CD8-positive, alpha-beta memory T cell (primary cell): ENCODE measurements at places on chromosomes 1 and 21.

GRCh38 chr1:228013131-228013934 is 6.5 kb downstream of the WNT3A start:
- no peak for DNase-seq

DNA sequence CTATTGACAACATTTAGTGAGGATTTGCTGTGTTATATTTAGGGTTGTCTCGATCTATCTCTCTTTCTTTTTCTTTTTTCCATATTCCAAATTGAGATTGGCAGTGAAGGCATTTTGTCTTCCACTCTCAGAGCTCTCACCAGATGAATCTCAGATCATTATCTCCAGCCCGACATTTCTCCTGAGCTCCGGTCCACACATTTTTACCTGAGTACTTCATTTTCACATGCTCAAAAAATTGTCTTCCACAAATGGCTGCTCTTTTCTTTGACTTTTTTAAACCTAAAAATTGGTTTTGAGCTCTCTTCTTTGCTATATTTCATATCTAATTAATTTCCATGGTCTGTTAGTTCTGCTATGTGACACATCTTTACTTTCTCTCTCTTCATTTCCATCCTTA is 56.9 kb upstream of the ASB17 start:
- DNase-seq, result no peak

DNA sequence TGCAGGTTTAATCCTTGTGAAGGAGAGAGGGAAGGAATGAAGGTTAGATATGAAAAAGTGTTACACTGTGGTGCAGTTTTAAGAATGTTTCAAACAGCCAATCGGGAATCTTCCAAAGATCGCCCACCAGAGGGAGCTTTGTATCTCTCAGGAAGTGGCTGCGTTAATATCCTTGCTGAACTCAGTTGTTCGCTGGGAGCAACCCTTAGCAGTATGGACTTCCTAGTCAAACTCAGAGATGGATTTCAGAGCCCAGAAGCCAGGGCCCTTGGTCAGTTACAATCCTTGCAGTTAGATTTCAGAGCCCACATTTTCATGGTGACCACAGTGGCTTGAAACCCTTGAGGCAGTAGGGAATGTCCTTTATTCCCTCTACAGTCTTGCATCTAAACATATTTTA is 136.2 kb downstream of the NTNG1 start:
- no peak for DNase-seq

- DNase-seq, result peak; percentile 82
Measured at GRCh38 chr1:27395441-27396195, 3.2 kb downstream of the GPR3 start.

DNA sequence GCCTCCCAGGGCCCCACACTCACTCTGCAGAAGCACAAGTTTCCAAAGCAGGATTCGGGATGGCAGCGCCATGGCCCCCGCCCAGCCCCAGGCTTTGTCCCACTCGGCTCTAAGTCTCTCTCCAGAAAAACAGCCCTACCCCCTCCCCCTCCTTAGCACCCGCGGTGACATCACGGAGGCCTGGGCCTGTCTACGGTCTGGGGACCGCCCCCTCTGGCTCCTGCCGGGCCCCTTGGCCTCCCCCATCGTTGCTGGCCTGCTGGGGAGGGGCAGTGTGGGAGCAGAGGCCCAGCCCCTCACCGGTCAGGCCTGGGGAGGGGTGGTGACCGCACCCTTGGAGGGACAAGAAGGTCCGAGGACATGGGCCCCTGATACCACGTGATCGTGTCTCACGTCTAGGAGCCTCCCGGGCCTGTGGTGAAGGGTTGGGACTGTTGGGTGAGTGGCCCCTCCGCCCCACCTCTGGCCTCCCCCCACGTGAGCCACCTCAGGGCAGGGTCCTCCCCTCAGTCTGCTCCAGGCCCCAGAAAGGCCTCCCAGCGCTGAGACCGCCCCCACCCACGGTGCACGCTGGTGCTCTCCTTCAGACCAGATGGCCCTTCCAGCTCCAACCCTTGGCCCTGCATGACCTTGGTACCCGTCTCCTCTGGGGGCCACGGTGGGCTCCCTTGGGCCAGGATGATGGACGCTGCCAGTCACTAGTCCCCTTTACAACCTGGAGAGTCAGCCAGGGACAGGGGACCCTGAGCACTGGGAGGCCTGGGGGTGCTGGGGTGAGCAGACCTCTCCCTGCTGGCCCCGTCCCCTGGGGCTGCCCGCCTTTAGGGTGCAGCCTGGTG is at the start of gene MXRA8:
TSS of gene MXRA8 (minus strand) at position 123 of the 839 bp plus-strand sequence. CDS start at position 72, 51 bp downstream.
- DNase-seq, result no peak

DNA sequence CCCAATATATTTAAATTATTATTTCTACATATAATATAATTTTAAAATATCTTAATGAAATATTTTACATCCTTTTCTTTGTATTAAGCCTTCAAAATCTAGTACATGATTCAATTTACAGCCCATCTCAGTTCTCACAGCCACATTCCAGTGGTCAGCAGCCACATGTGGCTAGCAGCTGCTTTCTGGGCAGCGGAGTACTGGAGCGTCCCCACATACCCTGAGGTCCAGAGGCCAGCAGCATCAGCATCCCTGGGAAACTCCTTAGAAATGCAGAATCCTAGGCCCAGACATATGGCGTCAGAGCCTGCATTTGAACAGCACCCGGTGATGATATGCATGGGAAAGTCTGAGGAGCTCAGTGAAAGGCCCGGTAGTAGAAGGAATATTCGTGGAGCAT is 8.6 kb upstream of the LHX4 start:
- DNase-seq, result no peak

DNA sequence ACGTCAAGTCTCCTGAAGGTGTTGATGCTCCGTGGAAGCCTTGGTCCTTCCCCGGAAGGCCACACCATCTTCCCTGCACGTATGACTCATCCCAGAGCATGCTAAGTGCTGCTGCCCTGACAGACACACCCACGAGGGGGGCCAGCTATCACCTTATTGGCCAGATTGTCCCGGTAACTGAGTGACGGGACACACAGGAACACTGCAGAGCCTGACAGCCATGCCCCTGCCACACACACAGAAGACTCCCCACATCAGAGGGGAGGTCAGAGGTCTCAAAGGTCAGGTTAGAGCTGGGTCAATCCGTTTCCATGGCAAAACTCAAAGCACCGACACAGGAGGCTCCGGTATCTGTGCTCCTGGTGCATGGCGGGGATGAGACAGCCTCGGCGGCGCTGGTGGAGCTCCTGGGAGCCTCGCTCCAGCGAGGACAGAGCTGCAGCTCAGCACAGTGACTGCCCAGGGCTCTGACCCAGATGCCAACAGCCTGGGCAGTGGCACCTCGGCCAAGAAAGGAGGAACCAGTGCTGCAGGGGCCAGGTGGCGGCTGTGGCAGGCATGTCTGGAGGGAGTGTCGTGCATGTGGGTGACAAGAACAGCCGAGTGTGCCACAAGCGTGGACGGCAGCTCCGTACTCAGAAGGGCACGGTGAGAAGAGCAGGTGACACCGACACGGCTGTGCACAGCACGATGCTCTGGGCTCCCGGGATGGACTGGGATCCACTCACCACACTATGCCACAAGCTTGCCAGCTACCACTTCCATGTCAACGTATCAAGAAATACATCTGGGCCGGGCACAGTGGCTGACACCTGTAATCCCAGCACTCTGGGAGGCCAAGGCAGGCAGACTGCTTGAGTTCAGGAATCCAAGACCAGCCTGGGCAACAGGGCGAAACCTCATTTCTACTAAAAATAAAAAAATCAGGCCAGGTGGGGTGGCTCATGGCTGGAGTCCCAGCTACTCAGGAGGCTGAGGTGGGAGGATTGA is 14.8 kb upstream of the TMEM240 start:
- DNase-seq, result no peak

- no peak for DNase-seq
Measured at GRCh38 chr1:182666706-182667105, 17.7 kb downstream of the RGS8 start.

DNA sequence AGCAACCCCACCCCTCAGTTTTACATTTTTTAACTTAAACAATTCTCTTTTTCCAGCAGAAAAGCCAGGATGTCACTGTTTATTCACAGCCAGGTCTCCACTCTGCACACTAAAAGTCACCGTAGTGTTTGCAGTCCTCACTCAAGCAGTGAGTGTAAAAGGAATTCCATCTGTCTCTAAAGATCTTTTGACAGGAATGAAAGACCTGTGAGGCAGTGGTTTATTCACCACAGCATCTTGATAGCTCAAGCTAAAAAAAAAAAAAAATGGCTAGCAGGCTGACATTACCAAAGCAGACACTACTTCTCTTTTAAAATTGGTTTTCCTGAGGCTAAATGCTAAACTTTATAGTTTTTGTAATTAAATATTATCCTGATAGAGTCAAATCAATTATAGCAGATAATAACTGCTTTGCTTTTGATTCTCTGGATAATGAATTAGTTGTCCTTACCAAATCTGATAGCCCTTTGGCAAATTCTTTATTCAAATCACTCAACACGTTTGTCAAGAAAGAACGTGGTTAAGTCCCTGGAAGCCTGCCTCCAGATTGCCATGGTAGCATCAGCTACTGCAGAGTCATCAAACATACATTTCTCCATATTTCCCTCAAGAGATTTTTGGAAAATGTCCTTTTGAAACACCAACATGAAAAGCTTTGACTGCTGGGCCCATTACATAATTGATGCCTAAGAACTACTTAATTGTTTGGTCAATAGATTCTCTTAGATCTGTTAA is 22.2 kb upstream of the SLC5A9 start:
- no peak for DNase-seq

DNA sequence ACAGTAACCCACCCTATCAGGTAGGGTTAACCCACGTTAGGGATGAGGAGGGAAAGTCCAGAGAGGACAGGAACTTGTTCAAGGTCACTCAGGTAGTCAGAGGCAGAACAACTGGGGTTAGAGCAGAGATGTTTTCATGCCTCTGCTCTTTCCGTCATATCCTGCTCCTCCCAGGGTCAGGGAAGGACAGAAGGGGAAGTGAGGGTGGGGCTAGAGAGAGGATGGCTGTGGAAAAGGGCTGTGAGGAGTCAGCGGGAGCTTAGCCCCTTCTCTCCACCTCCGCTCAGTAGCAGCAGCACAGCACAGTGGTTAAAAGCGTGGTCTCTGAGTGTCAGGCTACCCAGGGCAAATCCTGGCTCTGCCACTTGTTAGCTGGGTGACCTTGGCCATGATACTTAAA is 36.5 kb downstream of the DDX20 start:
- no peak for DNase-seq

GRCh38 chr21:44285138-44285992 is at the start of gene AIRE:
TSS of gene AIRE (plus strand) at chr21:44285876. CDS start at chr21:44286007, 131 bp downstream.
- DNase-seq, result no peak

DNA sequence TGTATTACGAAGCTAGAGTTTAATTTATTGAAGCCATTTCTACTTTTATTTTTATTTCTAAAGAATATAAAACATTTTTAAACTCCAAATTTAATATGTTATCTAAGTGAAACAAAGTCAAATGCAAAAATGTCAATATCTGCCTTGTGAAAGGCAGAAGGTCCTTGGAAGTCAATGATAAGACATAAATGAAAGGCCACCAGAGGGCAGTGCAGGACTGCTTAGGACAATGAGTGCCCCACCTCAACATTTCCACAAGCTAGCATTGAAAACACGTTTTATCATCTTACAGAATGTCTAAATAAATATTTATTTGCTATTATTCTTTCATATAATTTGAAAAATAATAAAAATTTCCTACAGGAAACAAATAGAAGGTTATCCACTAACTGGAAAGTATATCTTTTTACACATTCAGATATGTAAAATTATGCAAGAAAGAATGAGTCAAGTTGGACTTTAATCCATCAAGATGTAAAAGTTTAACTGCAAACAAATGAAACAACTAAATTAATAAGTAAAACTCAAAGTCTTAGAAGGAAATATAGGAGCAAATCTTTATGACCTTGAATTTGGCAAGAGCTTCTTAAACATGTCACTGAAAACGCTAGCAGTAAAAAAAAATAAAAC is 140.1 kb upstream of the FMN2 start:
- no peak for DNase-seq

GRCh38 chr1:221431068-221431651 is 310.7 kb downstream of the DUSP10 start:
- no peak for DNase-seq
